ENCODE measurements at places on chromosomes 5 and 9.
A peak's percentile ranks its signal among the peaks of the same experiment; 100 is the strongest.

GRCh38 chr5:78794693-78795215, 146.2 kb upstream of the LHFPL2 start:
- DNase-seq, result no peak

DNA sequence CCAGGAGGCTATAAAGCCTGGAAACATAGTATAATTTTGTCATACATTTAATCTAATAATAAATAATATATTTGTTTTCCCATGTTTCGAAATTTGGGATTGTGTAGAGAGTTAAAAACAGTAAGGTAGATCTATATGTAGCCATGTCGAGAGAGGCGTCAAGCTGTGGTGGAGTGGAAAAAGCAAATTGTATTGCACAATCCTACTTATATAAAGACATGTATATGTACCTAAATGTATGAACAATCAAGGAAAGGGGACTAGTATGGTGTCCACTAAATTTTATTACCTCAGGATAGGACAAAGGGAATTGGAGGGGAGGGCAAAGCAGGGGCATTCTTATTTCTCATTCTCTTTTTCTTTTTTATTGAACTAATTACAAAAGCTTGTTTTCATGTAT, 52.0 kb downstream of the GLRA1 start:
- no peak for DNase-seq

GRCh38 chr5:134162592-134162991, 14.2 kb downstream of the SKP1 start:
- no peak for DNase-seq

- no peak for DNase-seq
Measured at GRCh38 chr5:65103756-65104440, 335.2 kb downstream of the CWC27 start.

DNA sequence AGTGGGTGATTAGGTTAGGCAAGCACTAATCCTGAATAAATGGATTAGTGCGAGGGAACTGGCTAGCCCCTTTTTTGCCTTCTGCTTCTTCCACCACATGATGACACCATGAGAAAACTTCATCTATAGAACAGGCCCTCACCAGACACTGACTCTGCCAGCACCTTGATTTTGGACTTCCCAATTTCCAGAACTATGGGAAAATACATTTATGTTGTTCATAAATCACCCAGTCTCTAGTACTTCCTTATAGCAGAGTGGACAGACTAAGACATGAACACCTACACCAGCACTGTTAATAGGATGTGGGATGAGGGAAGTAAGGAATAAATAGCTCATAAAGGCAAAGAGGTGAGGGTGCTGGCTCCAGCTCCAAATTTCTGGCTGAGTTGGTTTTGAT, 1.4 kb downstream of the ZNF622 start:
- DNase-seq, result no peak

DNA sequence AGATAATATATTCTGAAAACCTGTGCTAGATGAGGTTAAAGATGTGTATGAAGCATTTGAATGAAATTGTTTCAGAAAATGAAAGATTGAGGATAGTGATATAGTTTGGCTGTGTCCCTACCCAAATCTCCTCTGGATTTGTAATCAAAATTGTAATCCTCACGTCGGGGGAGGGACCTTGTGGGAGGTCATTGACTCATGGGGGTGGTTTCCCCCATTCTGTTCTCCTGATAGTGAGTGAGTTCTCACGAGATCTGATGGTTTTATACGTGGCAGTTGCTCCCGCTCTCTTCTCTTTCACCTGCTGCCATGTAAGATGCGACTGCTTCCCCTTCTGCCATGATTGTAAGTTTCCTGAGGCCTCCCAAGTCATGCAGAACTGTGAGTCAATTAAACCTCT, 2.0 kb upstream of the TEX48 start:
- no peak for DNase-seq

DNA sequence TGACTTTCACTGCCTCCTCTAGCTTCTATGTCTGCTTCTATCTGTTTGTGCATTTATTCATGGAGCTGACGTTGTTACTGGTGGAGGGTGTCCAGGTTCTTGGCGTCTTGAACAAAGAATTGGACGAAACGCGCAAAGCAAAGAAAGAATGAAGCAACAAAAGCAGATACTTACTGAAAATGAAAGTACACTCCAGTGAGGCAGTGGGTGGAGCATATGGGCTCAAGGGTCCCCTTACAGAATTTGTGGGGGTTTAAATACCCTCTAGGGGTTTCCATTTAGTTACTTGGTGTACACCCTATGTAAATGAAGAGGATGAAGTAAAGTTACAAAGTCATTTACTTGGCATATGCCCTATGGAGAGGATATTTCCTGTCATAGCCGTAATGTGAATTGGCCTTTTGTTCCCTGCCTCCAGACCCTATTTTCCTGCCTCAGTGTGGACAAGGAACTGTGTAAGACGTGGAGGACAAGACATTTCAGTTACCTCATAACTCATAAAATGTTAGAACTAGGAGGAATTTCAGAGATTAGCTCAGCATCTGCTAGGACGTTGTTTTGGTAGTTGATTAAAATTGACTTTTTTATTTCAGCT, 3.1 kb downstream of the POLR3G start:
- no peak for DNase-seq

GRCh38 chr5:58185397-58185796, 274.5 kb downstream of the PLK2 start:
- DNase-seq, result no peak

- DNase-seq, result no peak
Measured at GRCh38 chr5:32116574-32117313, 57.4 kb downstream of the GOLPH3 start.

- DNase-seq, result peak; percentile 17
Measured at GRCh38 chr9:119368681-119369581, at the start of gene BRINP1. BRINP1 (minus strand) TSS chr9:119369435; CDS start chr9:119313355, 56,080 bp downstream.

DNA sequence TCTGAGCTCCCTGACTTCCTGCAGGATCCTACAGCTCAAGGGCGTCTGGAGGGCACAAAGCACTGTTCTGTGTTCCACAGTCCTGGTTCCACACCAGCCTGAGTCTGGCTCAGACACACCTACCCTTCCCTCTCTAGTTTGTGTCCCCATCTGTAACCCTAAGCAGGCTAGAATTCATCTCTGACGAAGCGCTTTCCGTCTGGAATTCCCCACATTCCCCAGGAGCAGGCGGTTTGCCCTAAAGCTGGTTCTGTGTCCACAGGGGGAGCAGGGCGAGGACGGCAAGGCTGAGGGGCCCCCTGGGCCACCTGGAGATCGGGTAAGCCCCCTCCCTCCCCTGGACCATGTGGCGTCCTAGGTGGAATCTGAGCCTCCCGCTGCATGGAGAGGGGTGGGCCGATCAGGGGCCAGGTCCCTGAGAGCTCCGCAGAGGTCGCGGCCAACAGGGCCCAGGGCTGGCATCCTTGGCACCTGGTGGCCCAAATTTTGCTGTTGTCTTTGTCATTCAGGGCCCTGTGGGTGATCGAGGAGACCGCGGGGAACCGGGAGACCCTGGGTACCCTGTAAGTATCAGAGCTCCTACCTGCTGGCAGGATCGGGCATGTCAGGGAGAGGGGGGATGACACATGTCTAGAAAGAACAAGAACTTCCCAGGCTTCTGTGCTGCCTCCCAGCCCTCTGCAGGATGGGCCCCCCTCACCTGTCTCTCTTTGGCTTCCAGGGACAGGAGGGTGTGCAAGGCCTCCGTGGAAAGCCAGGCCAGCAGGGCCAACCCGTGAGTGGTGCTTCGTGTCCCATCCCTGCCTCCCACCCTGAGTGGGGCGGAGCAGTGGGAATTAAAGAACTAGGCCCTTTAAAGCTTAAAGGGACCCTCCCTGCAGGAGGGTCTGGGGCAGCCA, 34.5 kb upstream of the ORM1 start:
- DNase-seq, result no peak

DNA sequence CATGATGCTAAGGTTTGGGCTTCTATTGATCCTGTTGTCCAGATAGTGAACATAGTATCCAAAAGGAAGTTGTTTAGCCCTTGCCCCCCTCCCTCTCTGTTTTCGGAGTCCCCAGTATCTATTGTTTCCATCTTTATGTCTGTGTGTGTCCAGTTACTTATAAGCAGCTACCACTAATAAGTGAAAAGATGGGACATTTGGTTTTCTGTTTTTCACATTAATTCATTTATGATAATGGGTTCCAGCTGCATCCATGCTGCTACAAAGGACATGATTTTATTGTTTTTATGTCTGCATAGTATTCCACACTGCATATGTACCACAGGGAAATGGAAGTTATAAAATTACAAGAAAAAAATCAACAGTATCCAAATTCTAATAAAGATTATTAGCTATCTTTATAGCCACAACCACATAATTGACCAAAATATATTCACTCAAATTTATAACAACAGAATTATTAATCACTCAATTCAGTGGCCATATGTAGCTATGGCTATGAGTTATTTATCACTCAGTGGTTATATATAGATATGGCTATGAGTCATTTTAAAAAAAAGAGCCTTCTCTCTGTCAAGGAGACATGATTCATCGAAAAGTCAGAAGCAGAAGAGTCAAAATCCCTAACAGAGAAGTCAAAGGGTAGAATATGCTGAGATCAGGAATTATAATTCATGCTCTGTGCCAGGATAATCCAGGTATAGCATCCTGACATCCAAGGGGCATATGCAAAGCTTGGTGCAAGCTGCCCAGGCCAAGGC, 367.5 kb downstream of the DEPDC1B start:
- DNase-seq, result no peak

DNA sequence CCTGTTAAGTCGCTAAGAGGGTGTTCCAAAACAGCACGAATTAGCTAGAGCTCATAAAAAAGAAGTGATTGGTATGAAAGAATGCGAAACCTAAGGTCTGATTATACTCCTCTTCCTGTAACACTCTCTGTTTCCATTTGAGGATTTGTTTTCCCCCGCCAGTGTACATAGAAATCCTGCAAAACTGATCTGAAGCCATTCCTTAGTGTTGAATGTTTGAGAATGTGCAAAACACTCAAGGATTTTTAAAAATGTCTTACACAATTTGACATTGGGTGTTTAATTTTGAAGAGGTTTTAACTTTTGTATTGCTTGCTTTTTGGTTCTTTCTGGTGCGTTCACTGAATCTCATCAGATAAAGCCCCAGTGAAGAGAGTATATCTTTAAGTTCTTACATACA, 105.3 kb downstream of the KCNN2 start:
- DNase-seq, result no peak

DNA sequence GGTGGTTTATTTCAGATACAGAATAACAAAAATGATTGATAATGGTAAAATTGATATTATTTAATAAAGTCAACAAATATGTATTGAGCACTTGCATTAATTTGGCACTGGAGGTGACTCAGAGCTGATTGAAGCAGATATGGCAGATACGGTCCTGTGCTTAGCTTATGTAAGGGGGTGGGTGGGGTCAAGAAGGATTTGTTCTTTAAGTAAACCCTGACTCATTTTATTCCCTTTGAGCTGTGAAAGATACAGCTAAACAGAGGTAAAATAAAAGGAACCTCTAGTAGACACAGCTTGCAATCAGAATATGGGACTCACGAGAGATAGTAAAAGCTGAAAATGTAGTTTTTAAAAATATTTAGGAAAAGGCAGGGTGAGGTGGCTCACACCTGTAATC, 201.3 kb upstream of the CLINT1 start:
- no peak for DNase-seq

DNA sequence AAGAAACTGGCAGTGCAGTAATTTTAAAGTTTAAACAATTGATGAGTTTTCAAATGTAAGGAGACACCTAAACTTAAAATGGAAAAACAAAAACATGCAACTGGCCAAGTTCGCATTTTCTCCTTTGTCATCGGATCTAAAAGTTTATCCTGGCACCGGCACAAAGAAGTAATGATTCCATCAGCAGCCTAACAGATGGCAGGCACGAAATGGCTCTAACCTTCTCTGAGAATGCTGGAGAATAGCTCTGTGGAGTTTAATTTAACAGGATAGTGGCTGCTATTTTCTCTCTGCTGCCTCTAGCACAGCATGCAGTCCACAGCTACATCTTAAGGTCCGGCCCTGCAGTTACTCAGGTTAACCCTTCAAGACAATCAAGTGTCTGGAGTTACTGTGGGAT, 82.2 kb downstream of the PRELID2 start:
- DNase-seq, result peak; percentile 16

DNA sequence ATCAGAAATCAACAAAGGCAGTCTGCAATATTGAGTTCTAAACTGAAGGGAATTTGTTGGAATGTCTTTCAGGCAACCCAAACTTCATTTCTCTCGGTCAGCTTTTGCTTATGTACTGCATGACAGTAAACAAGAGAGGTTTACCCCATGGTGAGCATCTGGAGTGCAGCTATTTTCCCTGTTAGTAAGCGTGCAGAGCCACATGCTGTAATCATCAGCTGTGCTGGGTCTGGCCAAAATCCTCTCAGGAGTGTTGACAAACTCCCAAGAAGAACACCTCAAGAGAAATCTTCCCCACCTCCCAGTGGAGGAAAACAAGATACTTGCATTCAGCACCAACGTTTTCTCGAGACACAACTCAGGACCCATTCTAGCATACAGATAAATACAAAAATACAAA, 83.6 kb upstream of the ADAMTSL1 start:
- DNase-seq, result peak; percentile 46

DNA sequence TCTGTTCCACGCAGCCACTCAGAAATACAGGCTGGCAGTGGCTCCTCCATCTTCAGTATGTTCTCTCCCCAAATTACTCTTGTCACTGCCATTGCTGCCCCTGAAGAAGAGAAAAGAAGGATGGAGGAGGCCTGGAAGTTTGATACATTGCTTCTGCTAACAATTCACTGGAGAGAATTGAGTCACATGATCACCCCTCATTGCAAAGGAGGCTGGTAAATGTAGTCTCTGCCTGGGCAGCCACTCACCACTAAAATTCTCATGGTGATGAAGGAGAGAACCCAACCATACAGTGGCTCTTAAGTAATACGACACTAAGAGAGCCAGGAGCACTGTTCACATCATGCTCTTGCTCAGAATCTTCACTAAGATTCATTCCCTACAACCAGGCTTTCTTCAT, 112.0 kb downstream of the DOCK8 start:
- no peak for DNase-seq

DNA sequence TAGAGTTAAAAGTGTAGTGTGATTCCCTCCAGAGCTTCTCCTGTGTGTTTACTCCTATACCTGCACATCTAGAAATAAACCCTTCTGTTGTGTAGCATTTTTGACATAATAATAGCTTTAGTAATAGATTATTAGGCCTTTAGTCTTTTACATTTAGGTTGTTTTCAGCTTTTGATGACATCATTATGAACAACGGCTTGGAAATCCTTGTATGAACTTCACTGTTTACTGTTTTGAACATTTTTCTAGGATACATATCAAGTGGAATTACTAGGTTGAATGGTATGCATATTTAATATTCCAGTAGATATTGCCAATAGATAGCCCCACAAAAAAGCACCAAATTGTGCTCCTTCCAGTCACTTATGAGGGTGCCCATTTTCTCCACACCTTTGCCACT, 174.0 kb downstream of the ARHGAP26 start:
- DNase-seq, result no peak

DNA sequence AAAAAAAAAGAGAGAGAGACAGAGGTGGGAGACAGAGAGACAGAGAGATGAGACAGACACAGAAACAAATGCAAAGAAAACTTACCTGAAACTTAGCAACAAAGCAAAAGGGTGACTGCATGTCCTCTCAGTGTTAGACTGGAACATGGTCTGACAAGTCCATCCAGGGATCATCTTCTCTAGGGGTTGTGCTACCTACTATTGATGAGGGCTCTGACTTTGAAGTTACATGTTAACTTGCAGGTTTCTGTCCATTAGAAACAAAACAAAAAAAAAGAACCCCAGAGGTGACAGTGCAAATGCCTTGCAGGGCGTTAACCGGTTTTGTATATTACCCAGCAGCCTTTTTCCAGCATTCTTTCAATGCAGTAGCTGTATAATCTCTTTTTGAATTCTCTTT, 13.6 kb upstream of the SPARC start:
- DNase-seq, result no peak

Measured in AG08396 (cell line).